KG1 (cell line): ENCODE measurements at places on chromosomes 11 and 22.

DNA sequence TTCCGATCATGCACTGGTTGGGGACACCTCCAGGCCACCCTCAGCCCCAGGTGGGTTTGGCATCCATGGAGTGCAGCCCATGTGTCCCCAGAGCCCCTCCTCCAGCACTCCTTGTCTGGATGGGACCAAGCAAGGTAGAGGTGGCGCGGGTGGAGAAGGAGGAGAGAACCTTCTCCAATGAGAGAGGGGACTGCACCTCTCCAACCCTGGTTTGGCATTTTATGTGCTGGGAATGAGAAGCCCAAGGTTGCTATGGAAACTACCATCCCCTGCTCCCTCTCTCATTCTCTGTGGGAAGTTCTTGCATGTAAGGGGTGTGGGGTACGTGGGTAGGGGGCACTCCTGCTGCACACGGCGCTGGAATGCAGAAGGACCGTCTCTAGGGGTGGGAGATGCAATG, 21.8 kb upstream of the RASD2 start:
- DNase-seq, result no peak

DNA sequence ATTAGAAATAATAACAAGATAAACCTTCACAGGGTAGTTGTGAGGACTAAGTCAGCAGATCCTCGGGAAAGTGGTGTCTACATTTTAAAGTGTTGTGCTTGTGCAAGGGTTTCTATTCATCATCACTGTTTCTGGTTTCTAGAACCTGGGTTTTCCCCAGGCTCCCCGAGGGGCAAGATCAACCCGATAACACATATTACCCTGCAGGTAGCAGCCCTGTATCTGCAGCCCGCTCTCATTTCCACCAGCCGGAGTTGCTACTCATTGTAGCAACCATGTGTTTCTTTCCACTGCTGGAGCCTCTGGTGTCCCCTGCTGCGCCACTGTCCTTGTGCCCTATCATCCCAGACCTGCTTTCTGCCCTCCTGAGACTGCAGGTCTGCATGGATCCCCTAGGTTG, 67.0 kb downstream of the MIAT start:
- no peak for DNase-seq

DNA sequence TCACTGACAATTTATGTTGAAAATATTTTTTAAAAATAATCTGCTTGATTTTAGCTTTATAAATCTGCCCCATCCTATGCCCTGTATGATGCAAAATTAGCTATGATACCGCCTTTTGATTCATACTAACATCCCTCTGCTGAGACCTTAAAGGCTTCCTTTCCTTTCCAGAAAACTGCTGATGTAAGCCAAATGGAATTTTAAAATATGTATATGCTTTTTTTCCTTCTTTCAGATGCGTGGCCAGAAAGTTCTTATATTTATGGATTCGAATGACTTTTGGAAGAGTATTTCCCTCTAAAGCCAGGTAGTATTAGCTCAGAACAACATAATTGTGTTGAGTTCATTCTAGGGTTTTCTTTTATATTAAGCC, 34.5 kb downstream of the SFI1 start:
- DNase-seq, result no peak

DNA sequence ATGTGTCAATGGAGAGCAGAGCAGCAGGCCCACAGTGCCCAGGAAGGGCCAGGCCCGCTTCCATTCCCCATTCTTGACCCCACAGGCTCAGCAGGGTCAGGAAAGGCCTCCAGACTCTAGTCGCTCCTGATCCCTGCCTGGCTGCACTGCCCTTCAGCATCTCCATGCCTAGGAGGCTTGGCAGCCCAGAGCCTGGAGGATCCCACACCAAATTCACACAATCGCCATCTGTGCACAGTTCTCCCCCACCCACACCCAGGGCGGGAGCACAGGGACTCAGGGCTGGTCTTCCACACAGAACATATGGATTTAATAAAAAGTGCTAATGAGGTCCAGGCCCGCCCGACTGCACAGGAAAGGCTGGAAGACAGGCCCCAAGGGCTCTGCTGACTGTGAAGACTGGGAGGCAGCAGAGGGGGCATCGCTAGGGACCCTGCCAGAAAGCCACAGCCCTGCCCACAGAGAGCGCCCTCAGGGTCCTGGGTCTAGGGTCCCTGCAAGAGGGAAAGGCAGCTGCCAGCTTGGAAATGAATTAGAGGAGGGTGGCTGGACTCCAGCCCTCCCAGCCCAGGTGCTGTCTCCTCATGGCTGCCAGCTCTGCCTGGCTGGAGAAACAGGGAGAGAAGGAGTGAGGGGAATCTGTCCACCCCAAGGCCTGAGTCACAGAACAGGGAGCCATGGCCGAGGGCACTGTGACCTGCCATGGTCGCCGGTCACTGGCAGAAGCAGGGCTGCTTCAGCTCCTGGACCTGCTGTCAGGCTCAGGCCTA, 39.7 kb downstream of the DKK3 start:
- no peak for DNase-seq

DNA sequence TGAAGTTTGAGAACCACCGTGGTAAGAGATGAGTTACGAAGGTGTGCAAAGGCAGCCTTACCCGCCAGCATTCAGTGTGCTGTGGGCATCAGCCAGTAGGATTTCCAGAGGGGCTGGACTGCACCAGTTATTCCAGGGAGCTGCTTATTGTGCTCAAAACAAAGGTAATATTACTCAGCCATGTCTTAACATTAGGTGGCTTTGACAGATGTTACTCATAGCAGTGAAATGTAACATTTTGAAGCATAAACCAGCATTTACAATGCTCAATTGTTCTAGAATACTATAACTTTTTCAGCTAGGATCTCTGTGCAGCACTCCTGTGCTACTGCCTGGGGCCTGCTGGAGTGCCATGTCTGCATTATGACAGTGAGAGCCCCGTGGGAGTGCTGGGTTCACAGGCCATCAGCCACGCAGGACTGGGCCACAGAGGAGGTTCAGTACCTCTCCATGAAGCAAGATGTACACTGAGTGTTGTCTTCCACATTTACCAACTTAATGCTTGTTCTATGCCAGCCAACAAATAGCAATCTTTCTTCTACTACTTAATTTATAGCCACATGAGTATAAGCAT, 238.1 kb downstream of the CADM1 start:
- no peak for DNase-seq

- no peak for DNase-seq
These were observed 3.2 kb downstream of the EHF start for GRCh38 chr11:34624069-34624468.

GRCh38 chr11:60851327-60852104, 4.2 kb downstream of the PTGDR2 start:
- no peak for DNase-seq

- DNase-seq, result no peak
These were observed 102.7 kb downstream of the FEZ1 start for GRCh38 chr11:125393331-125393730.

DNA sequence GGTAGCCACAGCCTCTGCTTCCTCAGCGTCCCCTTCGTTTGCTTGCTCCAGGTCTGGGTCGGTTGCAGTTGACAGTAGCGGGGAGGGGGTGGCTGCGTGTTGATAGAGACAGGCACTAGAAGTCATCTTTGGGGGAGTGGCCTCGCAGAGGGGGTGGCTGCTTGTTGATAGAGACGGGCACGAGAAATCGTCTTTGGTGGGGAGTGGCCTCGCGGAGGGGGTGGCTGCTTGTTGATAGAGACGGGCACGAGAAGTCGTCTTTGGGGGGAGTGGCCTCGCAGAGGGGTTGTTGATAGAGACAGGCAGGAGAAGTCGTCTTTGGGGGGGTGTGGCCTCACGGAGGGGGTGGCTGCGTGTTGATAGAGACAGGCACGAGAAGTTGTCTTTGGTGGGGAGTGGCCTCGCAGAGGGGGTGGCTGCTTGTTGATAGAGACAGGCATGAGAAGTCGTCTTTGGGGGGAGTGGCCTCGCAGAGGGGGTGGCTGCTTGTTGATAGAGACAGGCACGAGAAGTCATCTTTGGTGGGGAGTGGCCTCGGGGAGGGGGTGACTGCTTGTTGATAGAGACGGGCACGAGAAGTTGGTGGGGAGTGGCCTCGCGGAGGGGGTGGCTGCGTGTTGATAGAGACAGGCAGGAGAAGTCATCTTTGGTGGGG, 328.3 kb downstream of the TBC1D22A start:
- no peak for DNase-seq

DNA sequence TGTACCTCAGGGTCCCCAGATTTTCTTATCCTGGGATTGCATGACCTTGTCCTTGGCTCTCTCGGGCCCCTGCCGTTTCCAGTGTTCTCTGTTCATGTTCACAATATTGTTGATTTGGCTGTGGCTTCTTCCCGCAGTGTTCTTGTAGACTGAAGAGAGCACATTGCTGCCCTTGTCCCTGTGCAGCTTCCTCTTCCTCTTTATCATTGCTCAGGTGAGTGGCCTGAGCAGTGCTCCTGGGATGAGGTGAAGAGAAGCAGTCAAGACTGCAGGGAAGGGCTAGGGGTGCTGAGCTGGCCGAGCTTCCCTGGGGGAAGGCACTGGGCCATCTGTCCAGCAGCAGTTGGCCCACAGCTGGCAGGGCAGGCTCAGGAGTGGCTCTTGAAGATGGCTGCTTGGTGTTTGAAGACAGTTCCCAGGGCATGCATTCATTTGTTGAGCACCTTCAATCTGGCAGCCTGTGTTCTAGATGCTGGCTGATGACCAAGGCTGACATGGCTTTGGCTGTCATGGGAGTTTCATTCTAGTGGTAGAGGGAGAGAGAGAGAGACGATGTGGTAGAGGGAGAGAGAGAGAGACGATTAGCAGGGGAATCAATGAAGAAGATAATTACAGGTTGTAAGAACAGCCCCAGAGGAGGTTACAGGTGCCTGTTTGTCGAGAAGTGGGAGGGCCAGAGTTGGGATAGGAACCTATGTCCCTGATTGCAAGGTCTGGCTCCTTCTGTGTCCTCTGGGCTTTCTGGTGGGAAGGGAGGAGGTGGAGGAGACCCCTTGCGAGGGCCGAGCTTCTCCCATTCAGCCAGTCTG, 17.4 kb downstream of the BMAL1 start:
- no peak for DNase-seq

DNA sequence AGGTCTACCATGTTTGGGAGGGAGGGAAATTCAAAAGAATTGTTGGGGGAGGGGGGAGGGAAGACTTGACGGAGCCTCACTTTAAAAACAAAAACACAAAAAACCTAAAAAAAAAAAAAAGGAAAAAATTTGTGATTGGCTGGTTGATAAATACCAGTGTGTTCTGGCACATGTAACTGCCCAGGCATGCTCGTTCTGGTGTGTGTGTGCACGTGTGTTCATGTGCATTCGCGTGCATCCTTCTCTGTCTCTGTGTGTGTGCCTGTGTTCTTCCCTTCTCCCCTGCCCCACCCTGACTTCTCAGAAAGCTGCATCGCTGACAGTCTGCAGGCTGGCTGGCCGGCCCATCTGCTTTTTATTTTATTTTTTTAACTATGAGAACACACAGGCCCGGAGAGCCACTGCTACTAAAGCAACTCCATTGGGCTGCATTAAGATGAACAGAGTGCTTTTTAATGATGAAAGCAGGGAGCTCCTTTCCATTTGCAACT, 22.6 kb upstream of the ADSL start:
- DNase-seq, result no peak

GRCh38 chr22:48510599-48510998, 1317.1 kb downstream of the BRD1 start:
- DNase-seq, result no peak

DNA sequence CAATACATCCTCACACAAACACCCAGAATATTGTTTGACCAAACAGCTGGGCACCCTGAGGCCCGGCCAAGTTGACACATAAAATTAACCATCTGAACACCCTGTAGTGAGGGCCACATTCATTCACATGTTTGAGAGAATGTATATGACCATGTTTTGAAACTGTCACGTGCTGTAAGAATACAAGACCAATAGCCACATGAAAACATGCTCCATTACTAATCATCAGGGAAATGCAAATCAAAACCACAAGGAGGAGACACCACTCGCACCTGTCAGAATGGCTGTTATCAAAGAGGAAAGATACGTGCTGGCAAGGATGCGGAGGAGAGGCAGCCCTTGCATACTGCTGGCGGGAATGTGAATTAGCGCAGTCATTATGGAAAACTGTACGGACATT, 38.3 kb upstream of the IGSF9B start:
- DNase-seq, result no peak

- DNase-seq, result no peak
These were observed 155.2 kb downstream of the DCDC1 start for GRCh38 chr11:31214372-31214771.

DNA sequence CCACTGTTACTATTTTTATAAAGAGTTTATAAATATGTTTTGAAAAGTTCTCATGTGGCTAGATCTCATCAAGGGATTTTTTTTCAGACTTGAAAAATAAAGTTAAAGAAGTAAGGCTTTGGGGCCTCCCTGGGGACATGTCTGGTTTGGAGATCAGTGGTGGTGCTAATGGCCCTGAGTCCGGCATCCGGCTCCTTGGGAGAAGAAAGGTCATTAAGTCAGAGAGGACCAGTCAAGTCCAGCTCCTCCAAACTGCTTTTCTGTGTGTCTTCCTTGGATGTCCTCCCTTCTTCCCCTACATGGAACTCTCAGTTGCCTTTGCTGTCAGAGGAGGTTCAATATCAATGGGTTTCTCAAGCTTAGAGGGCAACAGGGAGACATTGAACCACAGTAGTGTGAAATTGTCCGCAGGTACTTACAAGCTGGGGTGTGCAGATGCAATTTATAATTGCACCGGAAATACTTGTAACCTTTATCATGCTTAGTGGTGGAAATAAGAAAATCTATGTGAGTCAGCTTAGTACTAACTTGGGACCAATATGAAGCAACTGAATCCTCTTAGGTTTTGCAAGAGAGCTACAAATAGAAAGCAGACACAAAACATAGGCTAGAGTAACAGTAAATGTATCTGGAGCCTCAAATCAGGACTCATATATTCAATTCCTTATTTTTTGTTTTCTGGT, 144.3 kb downstream of the TEAD1 start:
- DNase-seq, result no peak

DNA sequence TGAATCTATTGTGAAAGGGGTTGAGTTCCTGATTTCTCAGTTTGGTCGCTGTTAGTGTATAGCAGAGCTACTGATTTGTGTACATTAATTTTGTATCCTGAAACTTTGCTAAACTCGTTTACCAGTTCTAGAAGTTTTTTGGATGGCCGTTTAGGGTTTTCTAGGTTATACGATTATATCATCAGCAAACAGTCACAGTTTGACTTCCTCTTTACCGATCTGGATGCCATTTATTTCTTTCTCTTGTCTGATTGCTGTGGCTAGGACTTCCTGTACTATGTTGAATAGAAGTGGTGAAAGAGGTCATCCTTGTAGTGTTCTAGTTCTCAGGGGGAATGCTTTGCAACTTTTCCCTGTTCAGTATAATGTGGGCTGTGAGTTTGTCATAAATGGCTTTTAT, 24.6 kb upstream of the OOSP4B start:
- DNase-seq, result peak; percentile 59
